ENCODE measurements at places on chromosomes 1 and 21.
A peak's percentile ranks its signal among the peaks of the same experiment; 100 is the strongest.

DNA sequence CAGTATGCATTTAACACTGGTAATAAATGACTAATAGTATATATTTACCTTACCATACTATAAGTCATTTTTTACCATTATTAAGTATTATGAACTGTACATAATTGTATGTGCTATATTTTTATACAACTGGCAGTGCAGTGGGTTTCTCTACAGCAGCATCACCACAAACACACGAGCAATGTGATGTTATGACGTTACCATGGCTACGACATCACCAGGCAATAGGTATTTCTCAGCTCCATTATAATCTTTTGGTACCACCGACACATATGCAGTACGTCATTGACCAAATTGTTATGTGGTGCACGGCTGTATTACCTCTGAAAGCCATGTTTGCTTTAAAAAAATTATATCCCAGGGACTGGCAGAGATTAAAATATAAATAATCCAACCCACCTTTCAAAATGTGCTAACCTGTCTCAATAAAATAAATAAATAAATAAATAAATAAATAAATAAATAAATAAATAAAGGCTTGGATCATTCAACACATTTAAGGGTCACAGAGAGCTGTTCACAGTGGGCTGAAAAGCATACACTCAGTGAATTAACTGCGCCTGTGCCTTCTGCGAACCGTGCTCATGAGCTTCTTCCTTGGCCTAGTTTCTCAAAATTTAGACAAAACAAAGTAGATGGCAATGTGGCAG lies 121.4 kb upstream of the SLC35F3 start:
- no peak for DNase-seq

DNA sequence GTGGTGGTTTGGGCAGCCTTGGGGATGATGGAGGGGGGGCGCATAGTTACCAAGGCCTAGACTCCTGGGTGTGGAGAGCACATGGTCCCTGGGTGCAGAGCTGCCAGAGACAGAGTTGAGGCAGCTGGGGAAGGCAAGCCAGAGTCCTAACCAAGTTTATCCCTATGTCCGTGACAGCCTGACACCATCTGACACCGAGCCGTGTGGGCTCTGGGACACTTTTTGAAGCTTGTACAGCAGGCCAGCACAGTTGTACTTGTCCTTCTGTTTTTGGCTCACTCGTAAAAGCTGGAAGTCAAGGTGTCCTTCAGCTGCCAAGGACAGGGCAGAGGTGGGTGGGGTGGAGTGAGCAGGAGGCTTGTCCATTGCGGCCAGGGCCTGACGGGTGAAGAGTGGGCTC lies 28.5 kb downstream of the SLC26A9 start:
- DNase-seq = peak; percentile 60

DNA sequence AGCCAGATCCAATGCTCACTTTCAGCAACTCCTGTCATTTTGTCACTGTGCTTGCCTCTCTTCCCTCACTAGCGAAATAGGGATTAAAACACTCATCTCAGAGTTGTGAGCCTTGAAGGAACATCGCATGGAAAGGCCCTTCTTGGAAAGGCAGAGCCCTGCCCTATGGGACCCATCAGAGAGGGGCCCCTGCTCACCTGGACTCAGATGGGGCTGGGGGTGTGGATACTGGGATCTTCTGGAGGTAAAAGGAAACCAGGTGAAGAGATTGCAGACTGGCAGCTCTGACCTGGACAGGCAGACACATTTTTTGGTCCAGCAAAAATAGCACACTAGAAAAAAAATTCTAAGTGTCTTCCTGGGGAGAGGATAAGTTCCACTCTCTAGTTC lies 54.2 kb upstream of the EPS8L3 start:
- DNase-seq = no peak

GRCh38 chr1:116457946-116458604 lies 85.0 kb downstream of the ATP1A1 start:
- peak; percentile 98 for DNase-seq

- peak; percentile 18 for DNase-seq
These were observed 36.5 kb downstream of the GPSM2 start for GRCh38 chr1:108913105-108913948.
